ENCODE measurements at places on chromosomes 6 and 20.

DNA sequence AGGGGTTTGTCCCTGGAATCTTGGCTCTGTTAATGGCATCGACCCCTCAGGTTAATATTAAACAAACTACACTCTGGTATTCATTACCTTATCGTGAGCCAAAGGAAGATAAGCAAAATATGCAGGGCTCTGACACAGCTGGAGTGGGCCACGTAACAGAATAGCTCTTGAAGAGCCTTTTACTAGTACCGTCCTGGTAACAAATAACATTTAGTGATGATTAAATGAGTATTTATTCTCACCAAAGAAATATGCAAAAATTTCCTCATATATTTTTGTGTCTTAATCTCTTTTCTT is 20.1 kb upstream of the UTRN start:
- no peak for DNase-seq

DNA sequence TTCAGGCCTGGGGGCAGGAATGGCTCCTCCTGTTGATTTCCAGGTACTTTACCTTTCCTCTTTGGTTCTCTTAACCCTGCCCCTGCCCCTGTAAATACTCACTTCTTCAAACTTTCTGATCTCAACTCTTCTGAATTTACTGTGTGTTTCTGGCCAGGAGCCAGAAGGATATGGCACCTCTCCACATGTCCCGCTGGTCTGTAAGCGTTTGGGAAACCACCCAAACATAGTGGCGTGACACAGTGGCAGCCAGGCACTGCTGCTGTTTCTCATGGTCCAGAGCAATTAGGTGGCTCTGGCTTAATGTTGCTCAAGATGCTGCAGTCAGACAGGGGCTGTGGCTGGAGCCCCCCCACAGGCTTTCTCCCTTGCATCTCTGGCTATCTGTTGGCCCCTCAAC is 374.5 kb downstream of the RNGTT start:
- no peak for DNase-seq

- no peak for DNase-seq
Measured at GRCh38 chr20:62243906-62244515, 5.7 kb downstream of the OSBPL2 start.

- no peak for DNase-seq
Measured at GRCh38 chr6:56890683-56891429, 64.1 kb upstream of the BEND6 start.

DNA sequence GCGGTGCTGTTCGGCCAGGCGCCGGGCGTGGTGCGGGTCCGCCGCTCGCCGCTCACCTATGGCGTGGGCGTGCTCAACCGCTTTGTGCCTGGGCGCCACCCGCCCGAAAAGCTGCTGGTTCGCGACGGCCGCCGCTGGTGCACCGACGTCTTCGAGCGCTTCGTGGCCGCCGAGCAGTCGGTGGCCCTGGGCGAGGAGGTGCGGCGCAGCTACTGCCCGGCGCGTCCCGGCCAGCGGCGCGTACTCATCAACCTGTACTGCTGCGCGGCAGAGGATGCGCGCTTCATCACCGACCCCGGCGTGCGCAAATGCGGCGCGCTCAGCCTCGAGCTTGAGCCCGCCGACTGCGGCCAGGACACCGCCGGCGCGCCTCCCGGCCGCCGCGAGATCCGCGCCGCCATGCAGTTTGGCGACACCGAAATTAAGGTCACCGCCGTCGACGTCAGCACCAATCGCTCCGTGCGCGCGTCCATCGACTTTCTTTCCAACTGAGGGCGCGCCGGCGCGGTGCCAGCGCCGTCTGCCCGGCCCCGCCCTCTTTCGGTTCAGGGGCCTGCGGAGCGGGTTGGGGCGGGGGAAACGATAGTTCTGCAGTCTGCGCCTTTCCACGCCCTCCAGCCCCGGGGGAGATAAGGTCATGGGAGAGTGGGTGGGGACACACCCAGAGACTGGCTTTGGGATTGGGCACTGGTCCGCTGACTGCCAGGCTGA is 15.7 kb downstream of the ADISSP start:
- no peak for DNase-seq

DNA sequence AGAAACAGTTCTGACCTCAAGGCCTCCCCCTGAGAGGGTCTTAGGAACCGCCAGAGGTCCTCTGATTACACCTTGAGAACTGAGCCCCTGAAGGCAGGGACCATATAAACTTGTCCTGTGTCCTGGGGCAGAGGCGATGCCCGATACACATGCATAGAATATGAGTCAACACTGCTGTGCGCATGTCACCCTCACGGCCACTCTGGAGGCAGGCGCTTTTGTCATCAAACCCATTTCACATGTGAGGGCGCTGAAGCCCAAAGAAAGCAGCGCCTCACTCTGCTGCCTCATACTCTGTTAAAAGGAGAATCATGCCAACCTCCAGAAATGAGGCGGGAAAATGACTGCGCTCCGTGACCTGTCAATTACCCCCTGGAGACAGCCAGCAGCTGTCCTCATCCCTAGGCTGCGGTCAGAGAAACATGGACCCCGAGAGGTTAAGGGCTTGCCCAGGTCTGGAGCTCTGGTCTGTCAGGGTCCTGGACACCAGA is 158.3 kb downstream of the GRM4 start:
- no peak for DNase-seq

GRCh38 chr20:17721802-17722486 is 22.2 kb downstream of the BANF2 start:
- no peak for DNase-seq

GRCh38 chr6:5453546-5453945 is 192.2 kb downstream of the FARS2 start:
- no peak for DNase-seq

DNA sequence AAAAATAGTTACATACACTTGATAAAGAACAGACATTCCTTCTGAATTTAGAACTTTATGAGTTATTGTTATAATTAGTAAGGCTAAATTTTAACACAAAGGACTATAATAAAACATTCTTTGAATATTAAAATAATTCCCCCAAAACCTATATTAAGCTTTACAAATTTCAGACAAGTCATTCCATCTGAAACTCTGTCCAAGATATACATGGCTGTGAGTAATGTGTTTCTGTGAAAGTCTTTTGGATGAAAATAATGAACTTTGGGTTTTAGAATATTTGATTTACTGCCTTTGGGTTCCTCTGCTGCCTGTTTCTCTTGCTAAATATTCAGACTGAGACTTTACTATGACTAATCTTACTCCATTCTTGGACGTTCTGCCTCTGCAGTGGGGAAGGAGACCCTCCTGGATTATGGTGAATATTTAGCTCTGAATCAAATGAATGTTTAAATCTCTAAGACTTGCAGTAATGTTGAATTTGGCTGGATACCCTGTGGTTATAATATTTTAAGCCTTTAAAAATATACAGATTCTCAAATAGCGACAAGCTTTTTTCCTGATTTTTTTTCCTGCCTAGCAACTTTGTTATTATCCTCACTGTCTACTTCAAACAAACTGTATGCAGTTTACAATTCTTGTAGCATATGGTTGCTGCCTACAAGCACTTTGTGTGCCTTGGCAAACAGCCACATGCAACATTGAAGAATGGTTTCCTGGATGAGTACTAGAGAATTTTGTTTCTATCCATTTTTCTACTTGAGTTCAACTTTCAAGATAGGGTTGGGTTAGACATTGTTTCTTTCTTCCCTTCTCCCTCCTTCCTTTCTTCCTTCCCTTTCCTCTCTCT is 51.4 kb downstream of the TXLNB start:
- no peak for DNase-seq

- no peak for DNase-seq
Measured at GRCh38 chr6:92184933-92185332, 1234.4 kb downstream of the EPHA7 start.

DNA sequence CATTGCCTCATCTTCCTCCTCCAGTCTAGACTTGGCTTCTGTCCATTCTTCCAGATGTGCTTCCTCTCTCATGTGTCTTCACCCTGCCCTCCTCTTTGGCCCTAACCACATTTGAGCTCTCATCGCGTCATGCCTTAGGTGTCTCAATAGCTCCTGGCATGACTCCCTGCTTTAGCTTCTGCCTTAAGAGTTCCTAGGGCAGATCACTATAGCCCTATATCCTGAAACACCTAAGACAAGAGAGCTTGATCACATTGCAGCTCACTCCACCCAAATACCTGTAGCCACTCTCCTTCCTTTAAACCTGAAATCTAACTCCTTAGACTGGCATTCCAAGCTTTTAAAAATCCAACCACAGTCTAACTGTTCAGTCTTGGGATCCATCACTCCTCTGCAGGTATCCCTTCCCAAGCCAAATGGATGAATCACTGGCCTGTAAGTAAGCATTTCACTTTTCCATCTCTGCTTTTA is 69.0 kb upstream of the STXBP5 start:
- DNase-seq: no peak

DNA sequence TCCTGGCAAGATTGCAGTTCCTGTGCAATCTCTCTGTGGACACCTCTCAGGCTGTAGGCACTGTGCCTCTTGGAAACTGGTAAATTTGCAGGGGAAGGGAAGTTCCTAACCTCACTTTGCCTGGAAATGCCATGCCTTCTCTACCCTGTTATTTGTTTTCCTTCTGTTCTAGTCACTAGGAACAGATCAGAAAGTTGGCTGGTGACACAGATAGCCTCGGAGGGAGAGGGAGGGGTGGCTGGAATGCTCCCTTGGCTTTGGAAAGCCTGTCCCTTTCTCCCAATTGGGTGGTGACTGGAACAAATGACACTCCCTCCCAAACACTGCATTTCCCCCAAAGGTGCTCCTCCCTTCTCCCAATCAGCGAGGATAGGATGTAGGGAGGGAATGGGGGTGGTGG is 131.5 kb upstream of the F13A1 start:
- no peak for DNase-seq

GRCh38 chr6:152416652-152417051 is 220.5 kb downstream of the SYNE1 start:
- no peak for DNase-seq

DNA sequence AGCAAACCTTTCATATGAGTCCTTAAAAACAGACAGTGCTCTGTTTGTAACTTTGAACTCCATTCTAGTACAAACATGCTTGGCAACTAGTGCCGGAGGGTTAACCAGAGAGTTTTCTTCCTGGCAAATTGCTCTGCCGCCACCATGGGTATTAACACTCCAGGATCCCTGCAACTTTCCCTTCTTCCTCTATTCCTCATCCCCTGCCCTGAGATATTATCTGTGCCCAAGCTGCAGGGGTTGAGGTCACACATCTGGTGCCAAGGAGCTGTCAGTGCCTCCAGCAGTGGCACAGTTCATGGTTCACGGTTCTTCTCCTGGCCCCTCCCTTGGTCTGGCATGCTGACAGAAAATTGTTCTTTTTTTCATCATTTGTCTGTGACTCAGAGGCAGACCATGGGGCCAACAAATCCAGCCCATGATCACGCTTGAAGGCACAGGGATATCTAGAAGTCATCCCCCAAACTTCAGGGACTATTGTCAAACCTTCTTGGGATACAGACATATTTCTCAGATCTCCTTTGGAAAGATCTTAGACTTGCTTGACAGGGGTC is 77.5 kb downstream of the ATXN1 start:
- no peak for DNase-seq

DNA sequence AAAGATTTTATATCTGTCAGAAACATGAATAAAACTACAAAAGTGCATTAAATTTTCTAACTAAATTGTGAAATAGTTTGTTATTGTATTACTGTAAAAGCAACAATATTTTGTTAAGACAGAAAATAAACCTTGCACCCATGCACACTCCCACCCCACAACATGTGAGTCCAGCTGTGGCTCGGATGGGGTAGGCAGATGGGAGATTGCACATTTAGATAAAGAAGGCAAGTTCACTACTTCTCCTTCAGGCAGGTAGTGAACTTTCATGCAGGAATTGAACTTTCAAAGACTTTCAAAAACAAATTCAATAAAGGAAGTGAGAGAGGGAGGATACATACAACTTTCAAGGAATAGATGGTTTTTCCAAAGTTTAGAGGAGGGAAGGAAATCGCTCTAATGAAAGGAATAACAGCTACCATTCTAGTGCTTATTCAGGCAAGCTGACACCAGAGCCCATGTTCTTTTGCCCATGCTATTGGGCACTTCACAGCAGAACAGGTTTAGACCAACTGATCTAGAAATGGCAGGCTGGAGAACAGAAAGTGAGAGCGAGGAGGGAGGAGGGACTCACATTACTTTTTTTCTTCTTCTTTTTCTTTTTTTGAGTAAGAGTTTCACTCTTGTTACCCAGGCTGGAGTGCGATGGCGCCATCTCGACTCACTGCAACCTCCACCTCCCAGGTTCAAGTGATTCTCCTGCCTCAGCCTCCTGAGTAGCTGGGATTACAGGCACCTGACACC is 28.5 kb downstream of the SF3B5 start:
- DNase-seq: no peak

- DNase-seq: no peak
Measured at GRCh38 chr6:6694825-6695624, 106.5 kb downstream of the LY86 start.

GRCh38 chr6:36333931-36334725 is 2.6 kb downstream of the BNIP5 start:
- DNase-seq: no peak

DNA sequence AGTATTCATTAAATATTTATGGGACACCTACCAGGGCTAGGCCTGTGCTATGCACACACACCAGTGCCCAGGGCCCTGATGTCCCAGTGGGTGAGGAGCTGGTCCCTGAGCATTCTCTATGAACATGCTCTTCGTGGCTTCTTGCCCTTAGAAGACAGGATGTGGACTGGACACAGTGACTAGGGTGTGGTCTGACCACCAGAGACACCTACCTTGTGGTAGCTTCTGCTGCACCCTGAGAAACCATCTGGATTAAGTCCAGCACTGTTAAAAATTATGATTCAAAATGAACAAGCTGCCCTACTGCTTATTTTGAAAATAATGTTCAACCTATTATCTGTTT is 112.9 kb upstream of the RPS6KA2 start:
- no peak for DNase-seq

- DNase-seq: peak; percentile 47
Measured at GRCh38 chr6:50707652-50708300, 5.5 kb upstream of the TFAP2D start.

GRCh38 chr6:62057300-62057699 is 228.7 kb downstream of the KHDRBS2 start:
- DNase-seq: no peak

- DNase-seq: no peak
Measured at GRCh38 chr6:25829375-25829774, 2.5 kb downstream of the SLC17A1 start.

- no peak for DNase-seq
Measured at GRCh38 chr6:57302477-57302876, 15.0 kb upstream of the PRIM2 start.

GRCh38 chr6:79005497-79005896 is 72.6 kb downstream of the PHIP start:
- no peak for DNase-seq
